IMR-90 (cell line): ENCODE measurements at places on chromosomes 11 and 22. TPM values are rescaled to one million over a fixed set of nuclear protein-coding genes. Genes with fewer than 3 reads are reported as not detected.

The CRYAB gene
- total RNA-seq, result 3.9 and 6.5 TPM in 2 replicates

The OSBPL5 gene
- total RNA-seq, result 14.4 and 14.9 TPM in 2 replicates

- no peak overlapping the region for H3K4me3 ChIP-seq
- no peaks in the 10 kb centered on the region for H3K36me3 ChIP-seq
Observed at GRCh38 chr22:24834845-24835570, 29.0 kb downstream of the SGSM1 start.

- peak; percentile 66 for DNase-seq
- no peak overlapping the region for H3K4me3 ChIP-seq
- H3K27ac ChIP-seq, result no peak overlapping the region
- no peaks in the 10 kb centered on the region for H3K27me3 ChIP-seq
Observed at GRCh38 chr11:90204832-90205646, 17.8 kb downstream of the CHORDC1 start.
